ENCODE measurements at places on chromosomes 5 and 9.
A peak's percentile ranks its signal among the peaks of the same experiment; 100 is the strongest.

- DNase-seq = no peak
These were observed 36.9 kb upstream of the TTC1 start for GRCh38 chr5:159971931-159972461.

DNA sequence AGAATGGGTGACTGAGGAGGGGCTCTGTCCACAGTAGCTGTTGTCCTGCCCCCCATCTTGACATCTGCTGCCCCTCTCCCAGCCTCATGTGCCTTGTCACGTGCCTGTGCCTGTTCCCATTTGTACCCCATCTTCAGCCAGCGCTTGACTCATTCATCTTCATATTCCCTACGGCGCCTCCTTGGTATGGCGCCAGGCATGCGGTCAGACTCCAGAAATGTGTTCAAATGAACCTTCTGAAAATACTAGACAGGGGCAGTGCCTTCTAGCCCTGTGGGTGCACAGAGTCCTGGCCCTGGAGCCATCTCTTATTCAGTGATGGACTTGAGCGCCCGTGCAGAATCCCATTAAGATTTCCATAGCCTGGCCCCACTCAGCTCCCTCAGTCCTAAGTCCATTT, 46.2 kb downstream of the CFAP77 start:
- no peak for DNase-seq

DNA sequence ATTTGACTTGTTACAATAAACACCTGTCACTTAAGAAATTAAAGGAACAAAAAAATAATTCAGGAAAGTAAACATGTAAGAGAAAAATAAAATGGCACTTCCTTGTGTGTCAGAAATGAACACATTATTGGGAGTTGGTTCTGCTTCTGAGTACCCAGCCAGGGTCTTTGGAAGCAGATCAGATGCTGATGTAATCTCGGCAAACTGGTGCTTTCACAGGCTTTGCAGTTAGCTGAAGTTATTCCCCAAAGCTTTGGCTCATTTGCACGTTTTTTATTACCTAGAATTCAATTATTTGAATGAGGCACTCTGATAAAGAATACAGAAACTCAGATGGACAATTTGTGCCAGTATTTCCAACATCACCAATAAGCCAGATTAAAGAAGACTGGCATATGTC, 10.9 kb downstream of the CDH18 start:
- no peak for DNase-seq

- DNase-seq = no peak
These were observed 76.9 kb downstream of the LHX2 start for GRCh38 chr9:124088476-124088837.

DNA sequence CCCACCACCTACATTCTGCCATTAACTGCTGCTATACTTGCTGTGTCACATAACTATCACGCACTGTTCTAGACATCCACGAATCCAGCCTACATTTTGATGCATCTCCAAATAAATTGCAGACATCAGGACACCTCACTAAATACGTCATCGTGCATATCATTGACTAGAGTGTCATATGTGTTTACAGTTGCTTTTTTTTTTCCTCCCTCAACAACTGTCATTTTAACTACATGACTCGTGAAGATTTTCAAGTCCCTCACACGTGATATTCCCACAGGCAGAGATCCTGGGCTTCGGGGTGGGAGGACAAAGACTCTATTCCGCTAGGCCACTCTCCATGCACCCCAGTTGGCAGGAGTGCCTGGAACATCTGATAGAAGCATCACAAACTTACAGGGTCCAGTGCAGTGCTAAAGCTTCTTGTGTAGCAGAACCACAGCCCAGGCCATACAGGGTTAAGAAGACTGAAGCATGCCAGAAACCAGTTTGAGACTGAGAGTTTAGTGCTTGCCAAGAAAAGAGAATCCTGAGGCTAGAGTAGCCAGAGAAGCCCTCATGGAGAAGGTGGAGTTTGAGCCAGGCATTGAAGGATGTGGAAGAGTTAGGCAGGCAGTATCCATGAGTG, 1.1 kb downstream of the PCYOX1L start:
- no peak for DNase-seq

DNA sequence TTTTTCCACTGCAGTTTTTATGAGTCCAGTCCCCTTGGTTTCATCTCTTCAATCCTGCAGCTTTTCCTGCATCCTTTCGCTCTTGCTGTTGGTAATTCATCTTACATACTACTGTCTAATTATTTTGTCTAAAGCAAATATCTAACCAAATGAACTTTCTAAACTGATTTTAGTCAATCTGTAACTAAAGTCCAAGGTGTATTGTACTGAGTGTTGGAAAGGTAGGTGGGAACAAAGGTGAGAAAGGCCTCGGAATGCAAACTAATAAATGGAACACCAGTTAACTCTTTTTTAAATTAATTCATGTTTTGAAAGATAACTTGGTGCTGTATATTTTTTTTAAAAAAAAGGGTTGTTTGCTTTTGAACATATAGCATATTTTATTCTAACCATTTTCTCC, 152.7 kb upstream of the CYLC2 start:
- DNase-seq = no peak

DNA sequence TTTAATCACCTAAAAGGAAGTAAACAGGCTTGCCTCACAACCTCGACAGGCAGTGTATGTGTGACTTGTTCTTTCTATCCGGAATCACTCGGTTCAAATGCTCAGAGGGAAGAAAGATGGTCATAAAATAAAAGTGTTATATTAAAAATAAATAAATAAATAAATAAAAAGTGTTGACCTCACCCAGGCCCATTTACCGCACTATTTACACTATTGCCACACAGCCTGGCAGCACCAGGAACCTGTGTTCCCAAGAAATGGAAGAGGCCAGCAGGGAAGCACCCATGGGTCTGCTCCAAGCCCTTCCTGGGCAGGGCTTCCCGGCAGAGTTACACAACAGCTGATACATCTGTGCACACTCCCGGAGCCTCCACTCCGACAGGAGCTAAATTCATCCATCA, 127.9 kb downstream of the EFNA5 start:
- peak; percentile 70 for DNase-seq
